ENCODE measurements at places on chromosomes 4 and X. TPM values are rescaled to one million over a fixed set of nuclear protein-coding genes. Genes with fewer than 3 reads are reported as not detected.

The TRO gene
- total RNA-seq: 0.65 TPM

The MAP3K15 gene
- 1.7 TPM for total RNA-seq

The CXCL3 gene
- 3.3 TPM for total RNA-seq

The HSFX1 gene
- total RNA-seq: 0.37 TPM

The CYLC1 gene
- not detected for total RNA-seq

The CSAG1 gene
- 0.24 TPM for total RNA-seq

The SLC6A8 gene
- total RNA-seq: 13.2 TPM

The GPRASP1 gene
- 0.24 TPM for total RNA-seq

The LGI2 gene
- 0.07 TPM for total RNA-seq

The ADGRA3 gene
- 16.2 TPM for total RNA-seq

The S100G gene
- total RNA-seq: not detected

The ARMCX1 gene
- total RNA-seq: 0.57 TPM

The SOD3 gene
- not detected for total RNA-seq

The GAGE1 gene
- not detected for total RNA-seq

The UPF3B gene
- total RNA-seq: 16.2 TPM

The TLR2 gene
- 0.79 TPM for total RNA-seq

The SMAD1 gene
- 9.1 TPM for total RNA-seq

Measured in A549 treated with AZD2906 at 1 μM for 4 hours (cell line).